Activated CD4-positive, alpha-beta T cell treated with anti-CD3 and anti-CD28 coated beads for 4 hours (primary cell): ENCODE measurements at places on chromosomes 2 and 18.

DNA sequence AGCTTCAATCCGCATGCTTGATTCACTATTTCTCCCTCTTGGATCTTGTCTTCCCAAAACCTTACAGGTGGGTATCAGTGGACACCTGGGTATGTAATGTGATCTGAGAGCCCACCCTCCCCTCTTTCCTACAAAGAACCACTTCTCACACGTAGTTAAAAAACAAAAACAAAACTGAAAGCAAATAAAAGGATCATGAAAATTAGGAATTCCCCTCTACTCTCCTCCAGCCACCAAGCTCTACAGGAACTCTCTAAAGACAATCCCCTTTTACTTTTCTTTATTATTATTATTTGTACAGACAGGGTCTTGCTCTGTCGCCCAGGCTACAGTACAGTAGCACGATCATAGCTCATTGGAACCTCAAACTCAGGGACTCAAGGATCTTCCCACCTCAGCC, 40.8 kb upstream of the MYO1B start:
- no peak for DNase-seq

- DNase-seq = no peak
Measured at GRCh38 chr2:104885119-104885782, 31.3 kb downstream of the POU3F3 start.

GRCh38 chr18:12433829-12434540, 26.3 kb downstream of the PRELID3A start:
- DNase-seq = no peak

GRCh38 chr18:65239787-65240186, 511.0 kb upstream of the CDH7 start:
- DNase-seq = no peak

DNA sequence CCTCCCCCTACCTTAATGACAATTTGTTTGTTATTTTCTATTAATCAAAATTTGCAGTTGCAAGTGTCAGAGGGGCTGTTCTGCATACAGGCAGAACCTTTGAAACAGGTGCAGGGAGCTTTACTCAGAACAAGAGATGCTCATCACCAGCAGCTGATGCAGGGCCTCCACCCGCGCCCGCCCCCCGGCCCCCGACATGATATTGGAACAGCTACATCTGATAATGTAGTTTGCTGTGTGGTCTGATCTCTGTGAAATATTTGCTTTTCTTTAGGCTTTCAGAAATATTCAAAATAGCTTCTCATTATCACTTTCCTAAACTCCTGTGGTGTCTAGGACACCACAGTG, 130.0 kb downstream of the PRKCE start:
- DNase-seq = no peak

- no peak for DNase-seq
Measured at GRCh38 chr2:40844353-40845277, 392.7 kb upstream of the SLC8A1 start.

DNA sequence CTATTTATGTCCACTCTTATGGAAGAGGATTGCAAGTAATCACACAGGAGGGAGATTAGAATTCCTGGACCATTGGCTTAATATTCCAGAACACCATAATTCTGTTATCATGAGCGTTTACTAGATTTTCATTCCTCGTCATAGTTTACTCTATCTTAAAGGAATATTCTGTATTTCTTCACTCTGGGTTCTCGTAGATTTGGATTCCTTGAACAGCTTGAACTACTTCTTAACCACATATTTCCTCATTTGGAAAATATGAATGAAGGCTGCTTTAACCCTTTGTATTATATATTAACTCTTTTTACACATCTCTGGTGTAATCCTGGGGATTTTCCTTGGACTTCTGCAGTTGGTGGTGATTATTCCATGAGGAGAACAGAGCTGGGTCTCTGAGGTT, 46.3 kb upstream of the CCBE1 start:
- no peak for DNase-seq

- no peak for DNase-seq
Measured at GRCh38 chr2:238155761-238156694, 2.7 kb upstream of the ERFE start.

DNA sequence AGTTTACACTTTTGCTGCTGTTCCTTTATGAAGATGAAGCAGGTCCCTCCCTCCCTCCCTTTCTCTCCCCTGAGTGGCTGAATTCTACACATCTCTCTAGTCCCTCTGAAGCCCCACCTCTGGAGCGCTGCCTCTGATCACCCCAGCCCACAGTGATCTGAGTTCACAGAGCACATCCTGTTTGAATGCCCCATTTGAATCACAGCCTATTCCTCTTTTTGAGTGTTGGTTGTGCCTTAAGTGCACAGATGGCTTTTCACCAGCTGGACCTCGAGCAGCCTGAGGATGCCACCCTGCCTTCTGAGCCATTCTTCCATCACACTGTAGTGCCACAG, 87.1 kb downstream of the ITGB1BP1 start:
- DNase-seq = no peak

GRCh38 chr2:62243983-62244382, 48.1 kb downstream of the B3GNT2 start:
- no peak for DNase-seq

DNA sequence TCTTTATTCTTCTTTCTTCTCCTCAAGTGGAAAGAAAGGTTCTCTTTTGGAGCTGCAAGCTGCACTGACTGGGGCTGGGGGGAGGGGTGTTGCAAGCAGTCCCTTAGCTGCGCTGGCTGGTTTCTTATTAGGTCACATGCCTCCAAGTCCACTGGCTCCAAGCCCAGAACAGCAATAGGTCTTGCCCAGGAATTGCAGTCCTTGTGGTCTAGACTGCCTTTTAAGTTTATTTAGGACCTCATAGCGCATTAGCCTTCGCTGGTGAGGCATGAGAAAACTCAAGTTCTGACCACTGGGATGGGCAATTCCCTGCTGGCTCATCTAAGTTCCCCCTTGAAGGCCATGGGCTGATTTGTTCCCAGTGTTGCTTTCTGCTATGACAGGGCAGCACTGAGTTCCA, 138.6 kb upstream of the SCN7A start:
- no peak for DNase-seq
